ENCODE measurements at places on chromosomes 1 and 21. TPM values are rescaled to one million over a fixed set of nuclear protein-coding genes. Genes with fewer than 3 reads are reported as not detected.

The CCDC185 gene
- total RNA-seq = not detected

The MROH9 gene
- total RNA-seq = not detected

The GREM2 gene
- not detected for total RNA-seq

The OR2T3 gene
- total RNA-seq = not detected

The OR2L13 gene
- not detected for total RNA-seq

The RIPK4 gene
- total RNA-seq = not detected

The KCNJ15 gene
- 4.8 TPM for total RNA-seq

The LAMC1 gene
- 675 TPM for total RNA-seq

The PKP1 gene
- 13.6 TPM for total RNA-seq

The HLCS gene
- 23.1 TPM for total RNA-seq

The TNFRSF4 gene
- 4.7 TPM for total RNA-seq

The NUP210L gene
- total RNA-seq = not detected

The S100A14 gene
- not detected for total RNA-seq

The MYOG gene
- not detected for total RNA-seq

The IQGAP3 gene
- 2.0 TPM for total RNA-seq

The RAP1GAP gene
- not detected for total RNA-seq

The CCDC190 gene
- not detected for total RNA-seq

The CXADR gene
- total RNA-seq = 0.22 TPM

The THEM5 gene
- total RNA-seq = not detected

The LAMC2 gene
- total RNA-seq = 2.9 TPM

The TRPM2 gene
- total RNA-seq = 2.9 TPM

The OPRD1 gene
- not detected for total RNA-seq

The BEND5 gene
- 4.8 TPM for total RNA-seq

The CACNA1E gene
- total RNA-seq = not detected

The PEAR1 gene
- 40.9 TPM for total RNA-seq

The RHBDL2 gene
- total RNA-seq = not detected

Measured in subcutaneous adipose tissue (tissue), 4 donors.